ENCODE measurements at places on chromosomes 3 and 15. TPM values are rescaled to one million over a fixed set of nuclear protein-coding genes. Genes with fewer than 3 reads are reported as not detected.

NECTIN3 gene
- total RNA-seq, result 13.3 TPM

FBXL22 gene
- 18.3 TPM for total RNA-seq

LRRN1 gene
- total RNA-seq, result not detected

MYEF2 gene
- 17.5 TPM for total RNA-seq

ERC2 gene
- total RNA-seq, result 3.0 TPM

OXTR gene
- 0.39 TPM for total RNA-seq

TKT gene
- total RNA-seq, result 40.3 TPM

SPESP1 gene
- 5.3 TPM for total RNA-seq

EPHB3 gene
- total RNA-seq, result 3.0 TPM

IGF2BP2 gene
- 14.3 TPM for total RNA-seq

RAB7A gene
- 241 TPM for total RNA-seq

CSTA gene
- total RNA-seq, result 3.9 TPM

AAGAB gene
- 20.7 TPM for total RNA-seq

ANXA2 gene
- total RNA-seq, result 242 TPM

VEPH1 gene
- 0.22 TPM for total RNA-seq

GRAMD1C gene
- 0.94 TPM for total RNA-seq

GOLGA6B gene
- not detected for total RNA-seq

P3H2 gene
- total RNA-seq, result 4.1 TPM

CIP2A gene
- total RNA-seq, result 3.3 TPM

GPR171 gene
- total RNA-seq, result 0.20 TPM

CRTAP gene
- total RNA-seq, result 150 TPM

FOXB1 gene
- total RNA-seq, result not detected

NDN gene
- 50.0 TPM for total RNA-seq

IMPG2 gene
- total RNA-seq, result 0.42 TPM

ITIH3 gene
- total RNA-seq, result 1.8 TPM

RARRES1 gene
- 62.9 TPM for total RNA-seq

EEF1AKMT4 gene
- total RNA-seq, result 1.4 TPM

EXD1 gene
- total RNA-seq, result not detected

CYP8B1 gene
- 0.14 TPM for total RNA-seq
